AG10803 (cell line): ENCODE measurements at places on chromosomes 13 and 19.
A peak's percentile ranks its signal among the peaks of the same experiment; 100 is the strongest.

- DNase-seq = no peak
Observed at GRCh38 chr19:38850976-38851621, 1.3 kb upstream of the HNRNPL start.

DNA sequence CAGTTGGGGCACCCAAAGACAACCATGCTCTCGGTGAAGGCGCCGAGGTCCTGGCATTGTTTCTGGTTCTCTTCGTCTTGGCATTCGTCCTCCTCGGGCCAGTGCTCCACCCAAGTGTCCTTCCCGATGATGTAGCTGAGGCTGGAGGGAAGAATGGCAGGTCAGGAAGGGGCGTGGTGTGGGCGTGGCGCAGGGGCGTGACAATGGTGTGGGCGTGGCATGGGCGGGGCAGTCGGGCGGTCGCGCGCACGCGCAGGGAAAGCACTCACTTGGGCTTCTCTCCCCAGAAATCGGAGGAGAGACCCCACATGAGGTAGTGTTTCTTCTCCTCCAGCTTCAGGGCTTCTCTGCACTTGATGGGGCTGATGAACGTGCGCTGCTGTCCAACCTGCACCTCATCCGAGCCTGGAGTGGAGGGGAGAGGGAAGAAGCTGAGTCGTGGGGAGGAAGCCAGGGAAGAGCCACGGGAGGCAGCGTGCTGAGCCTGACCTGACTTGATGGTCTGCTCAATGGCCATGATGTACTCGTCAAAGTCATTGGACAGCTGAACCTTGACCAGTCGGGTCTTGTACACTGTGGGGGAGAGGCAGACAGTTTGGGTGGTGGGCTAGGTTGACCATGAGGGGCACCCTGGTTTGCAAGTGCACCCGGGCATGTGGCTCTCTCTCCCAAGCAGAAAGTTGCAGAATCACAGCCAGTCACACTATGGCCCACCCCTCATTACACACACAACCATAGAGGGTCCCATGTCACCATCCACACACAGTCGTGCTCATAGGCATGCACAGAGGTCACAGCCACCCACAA lies 8.1 kb upstream of the TNFSF14 start:
- no peak for DNase-seq

GRCh38 chr13:101486708-101487437 lies 34.4 kb downstream of the ITGBL1 start:
- no peak for DNase-seq

DNA sequence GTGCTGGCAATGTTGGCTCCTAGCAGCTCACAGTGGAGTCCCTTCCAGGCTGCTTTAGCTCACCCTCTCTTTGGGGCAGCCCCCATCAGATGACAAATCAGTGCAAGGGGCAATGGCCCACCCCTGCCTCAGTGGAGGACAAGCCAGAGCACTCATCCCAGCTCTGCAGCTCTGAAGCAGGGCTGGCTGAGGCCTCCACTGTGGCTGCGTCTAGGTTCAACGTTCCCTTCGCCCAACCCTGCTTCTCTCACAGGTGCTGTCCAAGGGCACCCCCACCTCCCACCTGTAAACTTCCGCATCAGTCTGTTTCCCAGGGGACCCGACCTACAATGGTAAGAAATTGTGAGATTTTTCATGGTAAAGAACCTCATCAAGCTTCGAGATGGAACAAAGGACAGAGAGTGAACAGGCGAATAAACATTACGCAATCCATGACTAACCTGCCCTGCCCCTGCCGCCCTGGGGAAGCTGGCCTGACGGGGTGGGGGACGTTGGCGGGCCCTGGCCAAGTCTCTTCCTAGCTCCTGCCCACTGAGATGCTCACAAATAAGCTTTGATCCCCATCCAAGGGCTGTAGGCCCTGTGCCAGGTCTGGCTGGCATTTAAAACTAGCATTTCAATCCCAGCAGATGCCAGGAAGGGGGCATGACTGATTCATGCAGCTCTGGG lies 40.5 kb downstream of the DZIP1 start:
- DNase-seq = no peak

GRCh38 chr13:46983881-46984280 lies 87.0 kb upstream of the HTR2A start:
- DNase-seq = no peak

GRCh38 chr13:109717686-109718085 lies 68.7 kb downstream of the IRS2 start:
- DNase-seq = no peak

GRCh38 chr13:97855570-97856303 lies 97.7 kb upstream of the IPO5 start:
- DNase-seq = peak; percentile 91

- no peak for DNase-seq
Observed at GRCh38 chr13:41236369-41236768, 27.0 kb downstream of the MTRF1 start.

GRCh38 chr19:18453269-18454024 lies 15.5 kb upstream of the ISYNA1 start:
- peak; percentile 51 for DNase-seq

DNA sequence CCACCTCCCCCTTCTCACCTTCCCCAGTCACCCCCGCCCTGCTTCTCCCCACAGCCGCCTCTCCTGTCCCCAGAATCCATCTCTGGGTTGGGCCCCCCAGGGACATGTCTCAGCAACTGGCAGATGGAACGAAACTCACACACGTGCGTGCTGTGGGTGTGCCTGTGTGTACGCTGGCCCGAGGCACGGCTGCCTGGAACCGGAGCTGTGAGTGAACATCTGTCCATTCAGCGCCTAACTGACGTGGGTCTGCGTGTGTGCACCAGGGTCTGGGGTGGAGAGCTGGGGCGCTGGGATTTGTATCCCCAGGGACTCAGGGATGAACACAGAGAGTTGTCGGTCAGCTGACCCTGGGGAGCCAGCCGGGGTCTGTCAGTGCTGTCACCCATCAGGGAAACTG lies 752 bp upstream of the HAS1 start:
- no peak for DNase-seq

- DNase-seq = no peak
Observed at GRCh38 chr13:103351035-103351828, 285.0 kb upstream of the SLC10A2 start.

GRCh38 chr13:60326273-60326672 lies 70.7 kb upstream of the TDRD3 start:
- no peak for DNase-seq
